ENCODE measurements at places on chromosomes 5 and 9.

DNA sequence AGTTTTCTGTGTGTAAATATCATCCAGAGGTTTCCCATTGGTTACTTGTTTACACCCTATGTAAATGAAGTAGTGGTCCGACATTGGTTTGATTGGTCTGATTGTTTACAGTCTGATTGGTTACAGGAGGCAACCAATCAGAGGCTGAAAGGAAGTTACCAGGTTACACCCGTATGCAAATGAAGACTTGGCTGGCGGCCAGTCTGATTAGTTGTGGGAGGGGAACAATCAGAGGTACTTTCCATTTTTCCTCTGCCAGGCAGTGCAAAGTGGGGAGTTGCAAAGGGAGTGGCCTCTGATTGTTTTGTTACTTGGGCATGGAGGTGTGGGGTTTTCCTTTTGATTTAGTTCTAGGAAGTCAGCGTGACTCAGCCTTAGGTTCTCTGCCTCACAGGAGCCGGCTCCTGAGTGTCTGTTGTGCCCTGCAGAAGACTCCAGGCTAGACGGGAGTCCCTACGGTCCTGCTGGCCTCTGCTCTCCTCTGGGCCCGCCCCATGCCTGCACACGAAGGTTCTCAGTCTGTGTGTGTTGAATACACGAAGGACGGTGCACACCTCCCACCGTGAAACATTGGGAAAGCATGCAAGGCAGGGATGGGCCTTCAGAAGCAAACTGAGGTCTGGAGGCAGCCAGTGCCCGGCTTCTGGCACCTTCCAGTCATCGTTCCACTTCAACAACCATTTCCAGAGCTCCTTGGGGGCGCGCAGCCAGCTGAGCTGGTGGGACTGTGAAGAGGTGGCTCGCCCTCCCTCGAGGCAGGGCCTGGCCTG, 42.9 kb downstream of the OLFM1 start:
- no peak for DNase-seq

- DNase-seq, result no peak
Measured at GRCh38 chr5:172358345-172358744, 74.8 kb upstream of the UBTD2 start.

DNA sequence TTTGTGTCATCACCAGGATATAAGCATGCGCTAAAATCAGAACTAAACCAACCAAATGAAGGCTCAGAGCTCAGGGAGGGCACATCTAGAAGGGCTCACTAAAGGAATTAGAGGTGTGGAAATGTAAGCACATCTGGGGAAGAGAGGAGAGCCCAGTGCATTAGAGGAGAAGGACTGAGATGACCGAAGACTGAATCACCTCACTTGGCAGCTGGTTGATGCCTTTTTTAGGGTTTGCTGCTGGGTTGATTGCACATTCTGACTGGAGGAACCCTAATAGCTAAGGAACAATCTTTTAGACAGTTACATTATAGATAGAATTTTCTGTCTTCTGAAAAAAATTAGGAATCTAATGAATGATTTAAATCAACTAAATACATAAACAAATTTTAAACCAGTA, 8.2 kb upstream of the IFNA21 start:
- DNase-seq, result no peak

DNA sequence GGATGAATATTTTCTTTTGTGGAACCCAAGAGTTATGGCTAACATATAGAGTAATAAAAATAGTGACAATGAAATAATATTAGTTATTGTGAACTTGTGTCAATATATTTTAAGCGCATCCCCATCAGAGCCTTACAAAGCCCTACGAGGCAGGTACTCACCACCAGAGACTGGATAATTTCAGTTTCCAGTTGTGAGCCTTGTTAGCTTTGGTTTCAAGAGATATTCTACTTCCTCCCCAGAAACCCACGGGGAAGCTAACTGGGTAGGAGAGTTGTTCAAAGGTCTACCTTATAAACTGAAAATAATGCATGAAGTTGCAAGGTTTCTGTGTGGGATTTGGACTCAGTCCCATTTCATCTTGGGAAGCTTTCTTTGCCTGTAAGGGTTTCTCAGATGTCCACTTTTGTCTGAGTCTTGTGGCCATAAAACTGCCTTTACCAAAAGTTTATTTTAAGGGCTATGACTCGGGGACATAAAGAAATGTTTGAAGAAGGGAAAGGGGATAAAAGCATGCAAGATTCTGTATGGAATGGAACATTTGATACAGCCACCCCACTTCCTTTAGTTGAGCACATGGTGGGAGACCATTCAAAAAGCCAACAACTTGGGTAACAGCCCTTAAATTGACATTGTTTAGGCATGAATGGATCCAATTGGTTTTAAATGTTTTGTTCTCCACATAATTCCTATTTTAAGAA, 57.4 kb upstream of the ANKRD55 start:
- no peak for DNase-seq

- DNase-seq, result no peak
Measured at GRCh38 chr5:10712574-10713366, 48.3 kb downstream of the DAP start.

GRCh38 chr9:13166996-13167395, 112.5 kb downstream of the MPDZ start:
- no peak for DNase-seq

DNA sequence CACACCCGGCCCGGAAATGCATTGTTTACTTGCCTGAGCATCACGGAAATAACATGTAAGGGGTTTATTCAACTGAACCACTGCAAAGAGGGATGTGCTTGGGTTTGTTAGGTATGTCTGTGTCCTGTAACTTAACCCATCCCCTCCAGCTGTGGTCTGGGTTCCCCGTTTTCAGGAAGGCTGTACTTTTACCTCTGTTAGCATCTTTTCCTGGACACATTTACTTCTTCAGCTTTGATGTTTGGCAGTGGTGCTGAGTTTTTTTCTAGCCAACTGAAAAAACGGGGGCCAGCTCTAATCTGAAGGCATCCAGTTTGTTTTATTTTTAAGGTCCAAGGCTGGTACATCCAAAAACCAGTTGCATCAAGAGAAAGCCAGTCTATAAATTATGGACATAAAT, 561.8 kb downstream of the BNC2 start:
- DNase-seq, result no peak

- no peak for DNase-seq
Measured at GRCh38 chr5:142618130-142618523, 67.8 kb downstream of the FGF1 start.

DNA sequence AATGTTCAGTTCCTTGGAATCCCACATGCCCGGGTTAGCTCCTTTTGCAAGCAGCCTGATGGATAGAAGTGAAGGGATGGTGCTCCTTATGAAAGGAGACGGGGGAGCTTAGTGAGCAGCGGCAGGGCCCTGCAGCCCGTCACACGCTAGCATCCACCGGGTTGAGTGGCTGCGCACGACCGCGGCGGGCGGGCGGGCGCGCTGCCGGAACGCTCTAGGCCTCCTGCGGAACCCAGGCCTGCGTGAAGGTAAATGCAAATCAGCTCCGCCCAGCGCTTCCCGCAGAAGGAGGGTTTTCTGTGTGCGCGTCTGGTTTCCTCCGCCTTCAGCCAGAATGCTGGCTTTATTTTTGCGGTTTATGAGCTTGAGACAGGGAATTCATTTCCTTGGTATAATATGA, 19.8 kb downstream of the IL12B start:
- no peak for DNase-seq

DNA sequence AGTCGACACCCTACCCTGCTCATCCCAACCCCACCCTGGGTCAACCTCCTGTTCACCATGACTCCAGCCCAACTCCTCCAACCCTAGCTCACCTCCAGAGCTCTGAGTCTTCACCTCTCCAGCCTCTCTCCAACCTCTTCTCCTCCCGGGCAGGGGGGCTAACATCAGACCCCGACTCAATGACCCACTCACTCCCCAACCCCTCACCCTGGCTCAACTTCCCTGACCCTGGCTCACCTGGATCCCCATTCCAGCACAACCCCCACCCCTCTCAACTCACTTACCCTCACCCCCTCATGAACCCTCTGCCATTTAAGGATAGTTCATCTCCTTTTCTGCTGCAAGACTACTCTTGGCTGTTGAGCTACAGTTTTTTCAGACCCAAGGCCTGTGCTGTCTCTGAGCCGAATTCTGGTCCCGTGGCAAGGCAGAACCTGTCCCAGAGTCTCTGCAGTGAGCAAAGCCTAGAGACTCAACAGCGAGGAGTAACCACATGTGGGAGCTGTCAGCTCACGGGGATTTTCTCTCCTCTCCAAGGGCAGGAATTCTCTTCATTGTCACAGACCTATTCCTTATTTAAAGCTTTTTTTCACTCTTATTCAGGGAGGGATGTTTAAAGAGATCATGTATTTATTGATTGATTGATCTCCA, 29.8 kb downstream of the ANKRD33B start:
- no peak for DNase-seq

DNA sequence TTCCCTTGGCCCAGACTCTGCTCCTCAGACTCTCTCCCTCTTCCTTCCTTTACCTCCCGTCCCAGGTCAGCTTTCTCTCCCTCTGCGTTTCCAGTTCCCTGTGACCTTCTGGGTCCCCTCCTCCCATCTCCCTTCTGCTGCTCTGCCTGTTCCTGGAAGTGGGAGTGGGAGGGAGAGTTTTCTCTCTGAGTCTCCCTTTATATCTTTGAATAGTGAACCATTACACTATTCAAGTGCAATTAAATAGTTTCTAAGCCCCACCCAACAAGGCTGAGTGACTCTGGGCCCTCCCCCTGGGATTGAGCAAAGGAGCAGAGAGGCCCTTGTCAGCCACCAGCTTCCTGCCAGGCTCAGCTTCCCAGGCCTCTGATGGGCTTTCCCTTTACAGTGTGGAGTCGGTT, 34.8 kb downstream of the THBS4 start:
- no peak for DNase-seq

GRCh38 chr9:88922091-88922490, 69.2 kb upstream of the S1PR3 start:
- DNase-seq, result no peak

GRCh38 chr5:101517795-101518194, 614.7 kb upstream of the ST8SIA4 start:
- DNase-seq, result no peak

GRCh38 chr9:35905051-35905781, 786 bp upstream of the HRCT1 start:
- no peak for DNase-seq

DNA sequence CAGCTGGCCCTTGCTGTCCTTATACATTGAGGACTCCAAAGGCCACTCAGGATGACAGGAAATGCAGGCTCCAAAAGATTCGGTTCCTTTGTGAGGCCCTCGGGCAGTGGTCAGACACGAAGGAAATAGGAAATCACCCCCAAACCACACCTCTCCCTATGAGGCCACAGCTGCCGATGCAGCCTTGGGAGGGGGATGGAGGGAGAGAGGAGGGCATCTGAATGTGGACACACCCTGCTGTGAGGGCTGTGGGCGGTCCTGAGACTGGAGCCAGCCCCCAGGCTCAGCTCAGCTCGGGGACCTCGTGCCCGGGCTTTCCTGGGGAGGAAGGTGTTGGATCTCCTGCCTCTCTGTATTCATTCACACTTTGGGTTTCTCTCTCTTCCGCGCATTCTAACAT, 2.7 kb upstream of the CLPTM1L start:
- no peak for DNase-seq

- DNase-seq, result no peak
Measured at GRCh38 chr5:145681686-145682085, 153.5 kb downstream of the PRELID2 start.

GRCh38 chr9:120424248-120424647, 155.7 kb downstream of the CDK5RAP2 start:
- no peak for DNase-seq

- DNase-seq, result no peak
Measured at GRCh38 chr5:161600156-161600555, 53.6 kb upstream of the GABRB2 start.

GRCh38 chr9:114483499-114483898, 21.8 kb downstream of the WHRN start:
- no peak for DNase-seq

GRCh38 chr5:123350742-123351141, 72.5 kb downstream of the CEP120 start:
- no peak for DNase-seq

DNA sequence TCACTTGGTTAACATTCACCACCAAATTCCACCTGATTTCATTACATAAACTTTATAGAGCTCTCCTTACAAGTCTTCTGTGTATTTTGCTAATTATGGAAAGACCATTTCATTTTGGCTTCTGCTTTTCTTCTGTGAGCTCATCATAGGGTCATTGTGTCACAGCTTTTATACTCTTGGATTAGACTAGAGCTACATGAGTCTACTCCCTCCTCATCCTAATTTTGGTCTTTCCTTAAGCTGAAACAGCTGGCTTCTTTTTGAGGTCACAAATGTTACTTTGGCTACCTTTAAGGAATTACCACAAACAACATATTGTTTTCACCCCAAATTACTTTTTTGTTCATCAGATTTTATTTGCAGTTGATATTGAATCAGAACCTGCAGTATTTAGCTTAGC, 103.0 kb downstream of the NPR3 start:
- no peak for DNase-seq

DNA sequence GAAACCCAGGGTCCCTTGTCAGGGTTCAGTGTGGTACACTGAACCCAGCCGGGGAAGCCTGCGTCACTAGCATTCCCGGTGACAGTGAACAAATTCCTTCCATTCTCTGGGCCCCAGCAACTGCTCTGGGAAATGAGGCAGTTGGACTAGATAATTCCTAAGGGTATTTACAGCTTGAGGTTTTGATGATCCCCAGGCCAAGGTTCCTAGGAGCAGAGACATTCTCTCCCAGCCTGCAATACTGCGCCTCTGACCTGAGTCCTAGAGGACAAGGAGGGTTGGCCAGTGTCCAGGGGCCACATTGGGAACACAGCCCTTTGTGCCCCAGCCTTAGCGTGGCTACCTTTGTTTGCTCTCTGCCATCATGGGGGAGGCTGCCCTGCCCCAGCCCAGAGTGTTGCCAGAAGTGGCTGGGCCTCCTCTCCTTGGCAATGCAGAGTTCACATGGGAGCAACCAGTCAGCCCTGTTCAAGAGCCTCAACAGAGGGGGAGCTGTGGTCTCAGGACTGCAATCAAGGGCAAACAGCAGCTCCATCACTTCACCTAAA, 178.2 kb downstream of the SEC61B start:
- DNase-seq, result no peak

GRCh38 chr9:90044263-90044662, 439.5 kb downstream of the GADD45G start:
- DNase-seq, result no peak

GRCh38 chr5:179150011-179150410, 89.8 kb downstream of the ZNF354C start:
- DNase-seq, result no peak

- DNase-seq, result no peak
Measured at GRCh38 chr5:96064877-96065276, 103.2 kb upstream of the ELL2 start.
